ENCODE measurements at places on chromosomes 7 and 10. TPM values are rescaled to one million over a fixed set of nuclear protein-coding genes. Genes with fewer than 3 reads are reported as not detected.

- DNase-seq: no peak
Measured at GRCh38 chr7:30159698-30160143, 24.9 kb downstream of the MTURN start.

- DNase-seq: no peak
Measured at GRCh38 chr10:1406132-1406966, 331.0 kb downstream of the ADARB2 start.

GRCh38 chr7:98860071-98860470 is 9.7 kb downstream of the TMEM130 start:
- no peak for DNase-seq

GRCh38 chr7:17466216-17466615 is 167.8 kb downstream of the AHR start:
- no peak for DNase-seq

GRCh38 chr10:99845837-99846382 is 63.5 kb downstream of the ABCC2 start:
- DNase-seq: peak; percentile 52

DNA sequence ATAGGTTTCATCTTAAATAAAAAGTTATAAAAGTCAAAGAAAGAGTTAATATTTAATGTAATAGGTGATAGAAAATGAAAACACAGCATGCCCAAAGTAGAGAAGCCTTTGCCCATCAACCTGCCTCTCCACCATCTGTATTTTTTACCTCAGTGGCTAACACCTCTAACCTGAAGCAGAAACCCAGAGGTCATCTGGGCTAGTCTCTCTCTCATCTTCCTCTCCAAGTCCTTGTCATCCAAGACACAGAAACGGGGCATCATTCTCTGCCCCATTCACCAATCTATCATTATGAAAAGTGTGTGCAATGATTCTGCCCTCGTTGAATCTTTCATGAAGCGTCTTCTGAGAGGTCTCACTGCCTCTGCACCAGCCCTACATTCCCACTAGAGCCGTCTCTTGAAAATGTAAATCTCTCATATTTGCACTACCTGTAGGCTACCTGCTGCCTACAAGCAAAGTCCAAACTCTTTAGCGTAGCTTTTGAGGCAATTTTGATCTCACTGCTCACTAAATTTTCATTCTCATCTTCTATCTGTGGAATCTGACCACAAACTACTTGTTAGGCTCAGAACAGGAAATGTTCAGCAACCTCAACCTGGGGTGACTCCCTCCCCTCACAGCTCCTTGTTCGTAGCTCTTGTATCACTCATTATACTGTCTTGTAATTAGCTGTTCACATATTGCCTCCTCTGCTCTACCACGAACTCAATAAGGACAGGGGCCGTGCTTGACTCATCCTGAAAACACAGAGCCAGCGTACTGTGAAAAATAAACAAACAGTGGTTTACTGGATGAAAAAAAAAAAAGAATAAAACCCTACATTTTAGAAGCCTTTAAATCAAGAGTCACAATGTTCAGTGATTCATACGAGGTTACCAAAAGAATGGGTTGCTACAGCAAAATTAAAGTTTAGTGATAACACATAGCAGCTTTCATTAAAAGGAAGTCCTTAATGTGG is 83.1 kb downstream of the CTNNA3 start:
- DNase-seq: peak; percentile 7

DNA sequence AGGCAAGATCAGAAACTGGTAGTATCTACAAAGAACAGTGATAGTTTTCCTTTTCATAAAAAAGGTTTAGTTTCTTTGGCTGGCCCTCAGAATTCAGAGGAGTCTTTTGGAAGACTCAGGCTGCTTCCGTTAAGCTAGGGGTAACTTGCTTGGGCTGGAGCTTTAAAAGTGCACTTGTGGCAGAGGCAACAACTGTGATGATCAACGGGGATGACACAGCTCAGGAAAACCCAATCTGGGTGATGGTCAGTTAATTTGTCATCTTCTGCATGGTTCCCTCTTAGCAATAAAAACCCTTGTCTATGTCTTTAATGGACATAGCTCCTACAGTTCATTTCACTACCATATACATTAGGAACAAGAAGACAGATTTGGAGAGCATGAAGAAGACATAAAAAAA is 46.7 kb downstream of the SGMS1 start:
- DNase-seq: no peak

DNA sequence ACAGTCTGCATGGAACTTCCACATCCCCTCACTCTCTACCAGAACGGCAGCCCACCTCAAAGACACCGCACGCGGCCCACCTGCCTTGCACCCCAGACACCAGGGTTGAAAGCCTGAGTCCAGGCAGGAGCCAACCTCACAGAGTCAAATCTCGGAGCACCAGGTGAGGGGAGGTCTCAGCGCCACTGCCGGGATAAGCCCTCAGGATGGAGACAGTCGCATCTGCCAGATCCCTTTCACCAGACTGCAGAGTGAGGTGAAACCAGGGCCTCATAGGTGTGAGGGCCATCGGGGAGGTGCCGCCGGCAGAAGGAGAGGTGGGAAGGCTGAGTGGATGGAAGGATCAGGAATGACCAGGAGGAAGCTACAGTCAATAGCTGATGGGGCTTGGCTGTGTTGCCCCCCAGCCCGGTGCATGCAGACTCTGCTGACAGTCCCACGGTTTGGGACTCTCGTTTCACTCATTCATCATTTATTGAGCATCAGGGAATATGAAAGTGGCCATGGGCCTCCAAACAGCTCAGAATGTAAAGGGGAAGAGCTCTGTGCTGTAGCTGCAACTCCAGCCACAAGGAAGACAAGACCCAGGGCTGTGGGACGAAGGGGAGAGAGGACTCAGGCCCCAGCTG is 315.0 kb downstream of the PTPRN2 start:
- DNase-seq: no peak

- DNase-seq: no peak
Measured at GRCh38 chr7:157490465-157490912, 153.7 kb downstream of the DNAJB6 start.

DNA sequence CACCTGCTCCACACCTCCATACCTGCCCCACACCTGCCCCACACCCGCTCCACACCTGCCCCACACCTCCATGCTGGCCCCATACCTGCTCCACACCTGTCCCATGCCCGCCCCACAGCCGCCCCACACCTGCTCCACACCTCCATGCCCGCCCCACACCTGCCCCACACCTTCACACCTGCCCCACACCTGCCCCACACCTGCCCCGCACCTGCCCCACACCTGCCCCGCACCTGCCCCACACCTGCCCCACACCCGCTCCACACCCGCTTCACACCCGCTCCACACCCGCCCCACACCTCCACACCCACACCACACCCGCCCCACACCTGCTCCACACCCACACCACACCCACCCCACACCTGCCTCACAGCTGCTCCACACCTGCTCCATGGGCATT is 53.0 kb downstream of the PARP12 start:
- no peak for DNase-seq

- no peak for DNase-seq
Measured at GRCh38 chr10:75208181-75208580, 2.4 kb upstream of the VDAC2 start.

- DNase-seq: no peak
Measured at GRCh38 chr7:92246360-92247101, 757 bp downstream of the ANKIB1 start.

DNA sequence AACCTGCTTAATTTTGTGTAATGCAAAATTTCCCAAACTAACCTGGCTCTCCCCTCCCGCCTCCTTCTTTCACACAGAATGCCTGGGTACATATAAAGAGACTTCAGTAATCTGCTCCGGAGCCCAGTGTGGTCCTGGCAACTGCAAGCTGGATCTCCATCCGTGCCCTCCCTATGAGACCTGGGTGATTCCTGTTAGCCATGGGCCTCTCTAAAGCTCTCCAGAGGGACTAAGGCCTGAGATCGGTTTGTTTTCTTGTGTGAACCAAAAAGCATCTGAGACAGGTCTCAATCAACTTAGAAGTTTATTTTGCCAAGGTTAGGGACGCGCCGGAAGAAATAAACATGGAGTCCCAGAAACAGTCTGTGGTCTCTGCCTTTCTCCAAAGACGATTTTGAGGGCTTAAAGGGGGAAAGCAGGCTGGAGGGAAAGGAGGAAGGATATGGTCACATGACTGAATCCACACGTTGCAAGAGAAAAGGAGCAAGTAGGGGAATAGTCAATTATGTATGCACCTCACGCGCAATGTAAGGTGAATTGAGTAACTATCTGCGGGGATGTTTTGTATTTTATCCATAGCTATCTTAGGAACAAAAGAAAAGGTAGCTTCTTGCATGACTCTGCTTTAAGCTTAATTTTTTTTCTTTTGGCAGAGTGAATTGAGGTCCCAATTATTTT is 46.2 kb upstream of the CCDC3 start:
- DNase-seq: no peak

DNA sequence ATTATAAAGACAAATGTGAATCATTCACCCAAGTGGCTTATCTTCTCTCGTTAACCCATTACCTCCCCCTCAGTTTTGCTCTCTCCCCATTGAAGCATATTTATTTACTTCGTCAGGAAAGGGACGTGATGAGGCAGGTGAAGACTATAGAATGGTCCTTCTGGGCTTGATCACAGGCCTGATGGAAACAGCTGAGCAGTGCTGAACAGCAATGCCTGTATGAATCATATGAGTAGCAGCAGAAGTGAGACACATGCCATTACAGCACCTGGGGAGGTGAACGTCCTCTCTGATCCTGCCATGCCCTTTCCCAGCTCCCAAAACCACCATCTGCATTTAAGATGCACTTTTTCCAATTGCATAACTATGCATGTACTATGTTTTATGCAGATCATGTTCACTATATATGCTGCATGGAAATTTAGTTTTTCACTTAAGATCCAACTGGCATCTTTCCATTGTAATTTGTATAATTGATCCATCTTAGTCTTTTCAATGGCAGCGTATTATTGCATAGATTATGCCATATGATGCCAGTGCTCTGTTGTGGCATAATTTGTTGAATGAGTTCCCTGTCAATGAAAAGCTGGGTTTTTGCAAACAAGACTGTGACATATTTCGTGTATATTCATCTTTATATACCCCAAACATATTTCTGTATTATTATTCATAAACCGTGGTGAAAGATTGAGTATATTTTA is 105.3 kb downstream of the CXCL12 start:
- no peak for DNase-seq

DNA sequence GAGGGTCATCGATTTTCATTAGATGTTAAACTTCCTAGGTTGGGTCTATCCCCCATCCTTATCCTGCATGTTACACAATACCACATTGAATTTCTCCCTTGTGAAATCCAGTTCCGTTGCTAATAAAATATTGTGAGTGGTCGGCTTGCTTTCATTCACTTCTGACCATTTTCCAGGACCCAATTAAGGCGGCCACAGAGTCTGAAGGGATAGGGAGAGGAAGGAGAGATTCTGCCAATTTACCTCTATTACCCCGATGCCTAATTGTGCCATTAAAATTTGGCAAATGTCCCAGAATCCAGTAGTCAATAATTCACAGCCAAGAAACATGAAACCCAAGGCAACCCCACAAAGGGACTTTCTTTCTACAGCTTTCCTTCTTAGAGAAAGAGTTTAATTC is 129.9 kb downstream of the IPMK start:
- DNase-seq: peak; percentile 30

DNA sequence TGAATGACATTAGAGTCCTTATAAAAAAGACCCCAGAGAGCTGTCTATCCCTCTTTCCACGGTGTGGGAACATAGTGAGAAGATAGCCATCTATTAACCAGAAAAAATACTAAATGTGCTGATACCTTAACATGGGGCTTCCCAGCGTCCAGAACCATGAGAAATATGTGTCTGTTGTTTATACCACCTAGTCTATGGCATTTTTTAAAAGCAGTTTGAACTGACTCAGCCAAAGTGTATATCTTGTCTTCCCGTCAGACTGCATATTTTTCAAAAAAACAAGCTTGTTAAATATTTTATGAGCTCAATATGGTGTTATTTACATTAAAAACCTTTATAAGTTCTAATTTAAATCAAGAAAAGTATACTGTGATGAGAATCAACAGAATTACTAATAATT is 255.3 kb downstream of the HGF start:
- DNase-seq: no peak

DNA sequence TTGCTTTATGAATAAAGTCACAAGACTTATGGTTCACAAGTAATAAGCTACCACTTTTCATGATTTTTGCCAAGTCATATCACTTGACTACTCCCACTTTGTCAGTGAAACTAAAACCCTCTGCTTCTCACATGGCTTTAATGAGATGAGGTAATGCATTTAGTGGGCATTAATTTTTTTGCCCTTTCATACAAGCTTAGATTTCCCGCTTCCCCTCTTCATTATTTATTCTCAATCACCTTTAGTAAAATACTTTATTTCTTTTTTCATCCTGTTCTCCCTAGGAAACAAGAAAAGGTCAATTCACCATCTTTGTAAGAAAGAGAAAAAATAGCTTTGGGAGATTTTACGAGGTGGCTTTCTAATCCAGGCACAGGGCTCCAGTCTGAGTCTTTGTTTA is 109.6 kb upstream of the STARD3NL start:
- no peak for DNase-seq

- DNase-seq: no peak
Measured at GRCh38 chr7:36677769-36678437, 46.4 kb downstream of the AOAH start.

DNA sequence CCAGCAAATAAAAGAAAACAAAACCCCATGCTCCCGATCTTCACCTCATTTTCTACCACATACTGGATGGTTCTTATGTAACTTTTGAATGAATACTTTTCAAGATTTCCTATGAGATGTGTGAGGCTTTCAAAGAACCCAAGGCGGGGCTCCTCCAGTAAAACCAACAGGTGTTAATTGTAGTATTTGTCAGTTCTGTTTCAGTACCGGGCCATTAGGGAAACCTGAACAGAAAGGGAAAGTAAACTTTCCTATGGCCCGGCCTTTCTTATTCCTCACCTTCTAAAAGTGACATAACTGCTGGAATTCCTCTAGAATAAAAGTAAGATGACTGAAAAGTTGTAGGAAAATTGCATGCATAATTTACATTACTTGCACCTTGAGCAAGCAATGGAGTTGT is 672.9 kb downstream of the MAGI2 start:
- no peak for DNase-seq

DNA sequence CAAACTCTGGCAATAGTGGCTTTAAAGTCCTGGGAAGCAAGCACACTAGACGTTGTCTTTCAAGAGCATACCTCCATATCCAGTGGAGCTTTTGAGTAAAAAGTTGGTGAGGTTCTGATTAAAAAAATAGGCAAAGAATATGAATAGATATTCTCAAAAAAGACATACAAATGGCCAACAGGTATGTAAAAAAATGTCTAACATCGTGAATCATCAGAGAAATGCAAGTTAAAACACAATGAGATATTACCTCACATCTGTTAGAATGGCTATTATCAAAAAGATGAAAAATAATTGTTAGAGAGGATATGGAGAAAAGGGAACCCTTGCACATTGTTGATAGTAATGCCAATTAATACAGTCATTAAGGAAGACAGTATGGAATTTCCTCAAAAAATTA is 407.1 kb downstream of the MDFIC start:
- no peak for DNase-seq

Gene IDI2
- not detected for total RNA-seq

Gene SLC18A3
- not detected for total RNA-seq

Gene DOCK1
- total RNA-seq: 31.9 TPM

Gene HOXA10
- 36.7 TPM for total RNA-seq

Gene FAM131B
- 1.5 TPM for total RNA-seq

Gene GPR85
- 0.22 TPM for total RNA-seq

Gene BTBD16
- total RNA-seq: 0.51 TPM

Gene MMD2
- total RNA-seq: not detected
